ENCODE measurements at places on chromosomes 7 and 10.
A peak's percentile ranks its signal among the peaks of the same experiment; 100 is the strongest.

GRCh38 chr7:23476286-23477156 is 6.2 kb upstream of the IGF2BP3 start:
- no peak for DNase-seq

GRCh38 chr7:80876894-80877414 is 41.9 kb downstream of the SEMA3C start:
- no peak for DNase-seq

DNA sequence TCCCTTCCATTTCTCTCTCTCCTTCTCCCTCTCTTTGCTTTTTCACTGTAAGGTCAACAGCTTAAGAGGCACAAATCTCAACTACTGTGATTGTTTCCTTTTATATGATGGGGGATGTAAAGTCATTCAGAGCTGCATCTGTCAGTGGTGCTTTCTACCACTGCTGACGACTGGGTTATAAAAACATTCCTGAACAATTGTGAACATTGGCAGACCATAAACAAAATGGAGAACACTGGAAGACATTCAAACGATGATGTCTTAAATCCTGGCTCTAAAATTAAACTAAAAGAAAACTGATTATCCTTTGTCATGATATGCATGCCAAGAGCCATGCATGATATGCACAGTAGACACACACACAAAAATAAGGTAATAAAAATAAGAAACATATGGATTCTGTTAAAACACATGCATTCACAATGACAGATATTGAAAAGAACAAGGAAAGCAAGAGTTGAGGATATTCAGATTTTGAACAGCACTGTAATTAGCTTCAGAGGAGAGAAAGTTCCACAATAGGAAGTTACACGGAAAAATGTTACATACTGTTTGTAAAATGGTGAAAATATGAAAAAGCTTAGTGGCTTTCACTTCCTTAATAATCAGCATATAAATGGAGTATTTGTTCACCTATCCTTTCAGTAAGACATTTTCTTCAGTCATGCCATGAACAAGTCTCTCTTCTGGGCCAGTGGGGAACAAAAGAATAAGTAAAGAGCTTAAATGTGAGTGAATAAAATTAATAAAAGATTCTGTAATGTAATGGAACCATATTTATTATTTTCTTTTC is 89.2 kb downstream of the RNLS start:
- no peak for DNase-seq

DNA sequence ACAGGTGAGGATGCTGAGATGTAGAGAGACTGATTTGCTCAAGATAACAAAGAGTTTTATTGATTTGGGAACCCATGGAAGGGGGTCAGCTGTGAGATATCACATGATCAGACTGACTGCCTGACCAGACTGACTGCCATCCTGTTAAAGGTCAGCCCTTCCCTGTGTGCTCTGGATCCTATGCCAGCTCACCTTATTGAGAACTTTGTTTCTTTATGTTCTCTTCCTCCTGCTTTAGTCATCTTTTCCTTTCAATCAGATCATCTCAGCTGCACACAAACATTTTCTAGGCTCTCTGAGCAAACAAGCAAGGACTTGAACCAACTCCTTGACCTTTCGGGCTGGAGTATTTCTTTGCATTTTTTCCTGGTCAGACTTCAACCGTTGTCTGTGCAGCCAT is 50.0 kb upstream of the MTPN start:
- no peak for DNase-seq

DNA sequence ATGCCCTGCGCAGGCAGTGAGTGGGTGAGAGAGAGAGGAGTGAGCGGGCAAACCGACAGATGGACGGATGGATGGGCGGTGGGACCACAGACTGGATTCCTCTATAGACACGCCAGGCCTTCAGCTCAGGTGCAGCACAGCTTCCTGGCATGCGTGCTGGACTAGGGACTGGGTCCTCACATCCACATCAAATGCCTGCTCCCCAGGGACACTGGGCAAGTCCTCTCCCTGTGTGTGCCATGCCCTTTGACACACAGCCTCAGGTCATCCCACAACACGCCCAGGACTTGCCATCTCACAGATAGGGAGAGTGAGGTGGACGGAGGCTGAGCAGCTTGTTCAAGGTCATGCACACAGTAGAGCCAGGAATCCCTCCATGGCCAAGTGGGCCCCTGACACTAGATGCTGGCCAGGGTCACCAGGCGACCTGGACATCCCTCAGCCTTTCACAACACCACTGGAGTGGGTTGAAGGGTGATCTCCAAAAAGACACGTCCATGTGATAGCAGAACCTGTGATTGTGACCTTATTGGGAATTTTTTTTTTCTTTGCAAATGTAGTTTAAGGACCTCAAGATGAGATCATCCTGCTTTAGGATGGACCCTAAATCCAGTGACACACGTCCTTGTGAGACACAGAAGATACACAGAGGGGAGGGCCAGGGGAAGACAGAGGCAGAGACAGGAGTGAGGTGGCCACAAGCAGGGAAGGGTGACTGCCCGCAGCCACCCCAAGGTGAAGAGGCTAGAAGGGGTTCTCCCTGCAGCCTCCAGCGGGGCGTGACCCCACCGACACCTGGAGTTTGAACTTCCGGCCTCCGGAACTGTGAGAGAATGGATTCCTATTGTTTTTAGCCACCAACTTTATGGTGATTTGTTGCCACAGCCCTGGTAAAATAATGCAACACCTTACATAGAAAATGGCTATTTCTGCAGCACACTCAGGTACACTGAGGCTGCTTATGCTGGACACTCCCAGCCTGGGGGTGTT is 155.0 kb upstream of the CHST15 start:
- peak; percentile 18 for DNase-seq

DNA sequence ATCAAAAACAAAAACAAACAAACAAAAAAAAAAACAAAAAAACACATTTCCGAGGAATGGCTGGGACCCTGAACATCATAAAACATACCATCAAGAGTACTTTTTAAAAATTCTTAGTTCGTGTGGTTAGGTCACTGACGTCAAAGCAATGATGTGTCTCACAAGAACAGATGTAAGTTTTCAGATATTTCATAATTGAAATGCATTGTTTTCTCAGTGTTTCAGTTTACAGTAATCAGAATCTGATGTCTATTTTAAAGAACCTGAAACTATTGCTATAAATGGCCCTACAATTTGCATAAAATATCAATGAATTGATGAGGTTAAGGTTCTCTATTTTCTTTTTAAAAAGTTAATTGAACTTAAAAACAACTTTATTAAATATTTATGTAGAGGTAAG is 103.7 kb upstream of the HGF start:
- DNase-seq = no peak

DNA sequence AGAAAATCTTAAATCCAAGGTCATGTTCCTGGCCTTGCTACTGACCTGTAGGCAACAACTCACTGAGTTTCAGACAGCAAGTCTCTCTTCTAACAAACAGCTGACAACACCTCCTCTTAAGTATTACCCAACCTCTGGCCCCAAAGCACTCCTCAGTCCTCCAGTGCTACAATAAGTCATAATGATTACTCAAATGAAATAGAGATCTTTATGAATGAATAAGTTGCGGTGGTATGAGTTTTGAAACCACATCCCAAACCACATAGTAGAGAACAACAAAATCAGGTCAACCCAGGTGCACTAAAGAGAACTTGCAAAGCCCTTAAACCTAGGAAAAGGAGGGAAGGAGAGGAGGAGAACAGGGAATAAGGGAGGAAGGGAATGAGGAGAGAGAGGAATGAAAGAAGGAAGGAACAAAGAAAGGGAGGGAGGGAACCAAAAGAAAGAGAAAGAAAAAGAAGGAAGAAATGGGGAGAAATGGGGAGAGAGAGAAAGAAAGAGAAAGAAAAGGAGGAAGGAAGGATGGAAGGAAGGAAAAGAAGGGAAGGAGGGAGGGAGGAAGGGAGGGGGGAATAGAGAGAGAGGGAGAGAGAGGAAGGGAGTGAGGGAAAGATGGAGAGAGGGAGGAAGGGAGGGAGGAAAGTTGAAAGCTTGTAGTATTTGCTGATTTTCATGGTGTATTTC is 142.8 kb upstream of the CALCR start:
- DNase-seq = no peak

GRCh38 chr7:95601316-95601715 is 5.0 kb upstream of the PDK4 start:
- no peak for DNase-seq

DNA sequence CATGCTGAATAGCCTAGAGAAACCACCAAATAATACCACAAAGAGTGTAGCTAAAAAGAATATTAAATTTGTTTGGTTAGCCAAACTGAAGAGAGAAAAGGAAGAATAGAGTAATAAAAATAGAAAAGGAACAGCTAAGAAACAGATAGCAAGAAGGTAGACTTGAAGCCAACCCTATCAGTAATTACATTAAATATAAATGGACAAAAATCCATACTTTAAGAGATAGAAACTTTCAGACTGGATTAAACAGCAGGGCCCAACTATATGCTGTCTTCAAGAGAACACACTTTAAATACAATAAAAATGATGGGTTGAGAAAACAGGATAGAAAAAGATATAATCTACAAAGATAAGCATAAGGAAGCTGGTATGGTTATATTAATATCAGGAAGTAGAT is 31.2 kb downstream of the IL2RA start:
- DNase-seq = no peak

- DNase-seq = no peak
Observed at GRCh38 chr10:17144032-17144431, 14.4 kb upstream of the CUBN start.

- DNase-seq = no peak
Observed at GRCh38 chr10:86857128-86857721, 100.2 kb downstream of the MMRN2 start.

- DNase-seq = no peak
Observed at GRCh38 chr7:42123716-42124115, 113.3 kb downstream of the GLI3 start.

DNA sequence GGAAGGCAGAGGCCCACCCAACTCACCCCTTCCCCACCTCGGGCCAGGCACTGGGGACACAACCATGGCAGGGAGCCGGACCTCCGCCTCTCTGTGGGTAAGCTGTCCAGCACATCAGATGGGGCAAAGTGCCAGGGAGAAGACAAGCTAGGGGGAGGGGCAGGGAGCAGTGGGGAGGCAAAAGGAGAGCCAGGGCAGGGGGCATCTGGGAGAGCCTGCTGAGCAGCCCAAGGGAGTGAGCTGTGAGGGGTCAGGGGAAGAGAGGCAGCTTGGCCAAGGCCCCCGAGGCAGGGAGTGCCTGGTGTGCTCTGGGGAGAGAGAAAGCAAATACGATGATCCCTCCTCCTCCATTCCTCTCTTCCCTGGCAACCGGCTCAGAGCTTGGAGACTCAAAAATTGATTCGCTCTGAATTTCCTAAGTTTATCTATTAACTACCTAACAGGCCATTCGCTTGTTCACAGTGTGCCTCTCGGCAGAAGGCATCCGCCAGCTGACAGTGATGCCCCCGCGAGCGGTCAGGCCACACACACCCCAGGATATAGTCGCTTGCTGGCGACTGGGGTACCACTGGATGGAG is 4.5 kb downstream of the CAMK2B start:
- DNase-seq = peak; percentile 64

GRCh38 chr7:66837007-66837406 is 84.0 kb upstream of the TMEM248 start:
- no peak for DNase-seq

- no peak for DNase-seq
Observed at GRCh38 chr10:90289037-90289436, 568.8 kb downstream of the HTR7 start.

GRCh38 chr7:84390845-84391244 is 196.3 kb upstream of the SEMA3A start:
- DNase-seq = no peak

DNA sequence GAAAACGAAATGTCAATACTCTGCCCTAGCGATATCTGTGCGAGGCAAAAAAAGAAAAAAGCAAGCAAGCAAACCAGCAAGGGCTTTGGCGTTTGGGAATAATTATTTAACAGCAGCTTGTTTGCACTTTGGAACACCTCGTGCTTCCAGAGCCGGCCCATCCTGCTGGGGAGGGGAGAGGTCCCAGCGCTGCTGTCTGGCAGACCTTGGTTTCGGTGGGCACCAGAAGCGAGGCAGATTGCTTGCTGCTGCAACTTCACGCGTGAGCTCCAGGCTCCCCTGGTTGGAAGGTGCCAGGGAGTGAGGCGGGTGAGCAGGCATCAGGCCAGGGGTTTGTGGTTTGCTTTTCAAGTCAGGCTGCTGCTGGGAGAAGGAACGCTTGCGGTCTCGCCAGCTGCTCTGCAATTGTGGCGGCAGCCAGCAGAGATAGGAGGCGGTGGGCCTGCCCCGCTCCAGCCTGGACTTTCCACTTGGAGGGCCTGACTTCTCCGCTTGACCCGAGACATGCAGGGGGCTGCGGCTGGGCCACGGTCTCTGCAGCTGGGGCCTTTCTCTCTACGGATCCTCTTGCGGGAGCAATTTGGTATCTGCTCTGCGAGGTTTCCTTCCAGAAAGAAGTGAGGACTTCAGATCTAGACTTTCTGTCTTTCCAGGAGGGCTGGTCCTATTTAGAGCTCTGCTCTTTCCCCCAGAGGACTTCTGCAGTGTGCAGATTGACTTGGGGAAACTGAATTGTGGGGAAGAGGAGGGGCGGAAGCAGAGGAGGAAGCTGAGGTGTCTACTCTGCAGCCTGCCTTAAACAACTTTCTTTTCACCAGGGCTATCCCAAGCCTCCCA is 131.4 kb downstream of the PRPF18 start:
- DNase-seq = peak; percentile 92

- DNase-seq = no peak
Observed at GRCh38 chr10:75887992-75888680, 456.7 kb downstream of the LRMDA start.

DNA sequence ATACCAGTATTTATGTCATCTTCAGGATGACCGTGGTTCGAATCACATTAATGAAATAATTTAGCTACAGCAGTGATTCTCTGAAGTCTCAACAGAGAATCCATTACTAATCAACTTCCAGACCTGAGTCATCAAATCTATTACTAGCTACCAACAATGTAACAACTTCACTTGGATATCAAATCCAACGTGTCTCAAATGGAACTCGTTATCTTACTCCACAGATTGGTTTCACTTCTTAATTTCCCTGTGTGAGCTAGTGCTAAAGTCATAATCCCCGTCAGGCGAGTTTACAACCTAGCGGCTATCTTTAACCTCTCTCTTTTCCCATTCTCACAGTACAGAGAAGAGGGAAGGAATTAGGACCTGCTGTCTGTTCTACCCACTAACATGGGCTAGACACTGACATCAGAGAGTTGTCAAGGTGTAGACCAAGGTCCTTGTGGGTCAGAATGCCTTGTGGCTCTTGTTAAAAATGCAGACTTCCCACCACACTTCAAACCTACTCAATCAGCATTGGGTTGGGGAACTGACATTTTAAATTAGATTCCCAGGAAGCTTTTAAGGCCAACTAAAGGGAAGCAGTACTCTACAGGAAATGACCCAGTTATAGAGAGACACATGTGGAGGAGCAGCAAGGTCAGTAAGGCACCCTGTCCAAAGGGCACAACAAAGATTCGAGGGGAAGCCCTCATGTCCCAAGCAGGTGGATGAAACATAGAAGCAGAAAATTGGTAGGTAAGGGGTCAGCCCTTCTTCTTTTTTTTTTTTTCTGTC is 57.3 kb upstream of the GSAP start:
- no peak for DNase-seq

- no peak for DNase-seq
Observed at GRCh38 chr10:57694956-57695608, 572.6 kb downstream of the IPMK start.

Measured in right cardiac atrium (tissue), 5 donors.